Endodermal cell (in vitro differentiated cells): ENCODE measurements at places on chromosomes 2 and 18.
A peak's percentile ranks its signal among the peaks of the same experiment; 100 is the strongest.

- DNase-seq = no peak
Measured at GRCh38 chr18:45997700-45998151, 30.6 kb upstream of the EPG5 start.

DNA sequence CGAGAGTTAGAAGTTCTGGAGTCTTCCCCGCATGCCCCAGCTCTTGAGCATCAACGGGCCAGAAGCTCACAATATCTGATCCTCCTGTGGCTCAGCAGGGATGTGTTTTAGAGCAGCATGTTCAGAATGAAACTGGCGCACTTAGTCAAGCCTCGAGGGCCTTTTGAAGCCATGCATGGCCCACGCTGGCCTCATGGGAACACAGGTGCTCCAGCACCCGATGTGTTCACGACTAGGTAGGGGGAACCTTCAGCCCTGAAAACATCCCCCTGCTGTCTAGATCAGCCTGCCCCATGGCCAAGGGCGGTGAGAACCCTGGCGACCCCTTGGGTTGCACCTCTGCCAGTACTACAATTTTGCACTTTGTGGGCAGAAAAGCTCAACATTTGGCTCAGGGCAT is 32.8 kb downstream of the MSH6 start:
- DNase-seq = no peak

GRCh38 chr2:200453853-200454534 is 55.9 kb downstream of the KCTD18 start:
- DNase-seq = peak; percentile 73

DNA sequence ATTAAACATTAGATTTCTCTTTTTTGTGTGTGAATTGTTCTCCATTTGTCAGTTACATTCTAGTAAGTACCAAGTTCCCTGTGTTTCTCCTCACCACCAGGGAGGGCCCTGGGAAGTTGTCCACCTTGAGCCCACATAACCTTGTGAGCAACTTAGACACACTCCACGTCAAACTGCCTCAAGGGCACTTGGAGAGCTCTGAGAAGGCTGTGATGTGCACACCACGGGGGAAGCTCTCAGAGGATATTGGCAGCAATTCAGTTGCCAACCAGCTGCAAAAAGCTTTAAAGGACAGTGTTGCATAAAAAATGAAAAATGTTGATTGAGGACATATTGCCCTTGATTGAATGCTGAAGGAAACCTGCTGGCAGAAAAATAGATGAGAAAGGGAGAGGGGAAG is 743.6 kb downstream of the RNF144A start:
- DNase-seq = no peak

DNA sequence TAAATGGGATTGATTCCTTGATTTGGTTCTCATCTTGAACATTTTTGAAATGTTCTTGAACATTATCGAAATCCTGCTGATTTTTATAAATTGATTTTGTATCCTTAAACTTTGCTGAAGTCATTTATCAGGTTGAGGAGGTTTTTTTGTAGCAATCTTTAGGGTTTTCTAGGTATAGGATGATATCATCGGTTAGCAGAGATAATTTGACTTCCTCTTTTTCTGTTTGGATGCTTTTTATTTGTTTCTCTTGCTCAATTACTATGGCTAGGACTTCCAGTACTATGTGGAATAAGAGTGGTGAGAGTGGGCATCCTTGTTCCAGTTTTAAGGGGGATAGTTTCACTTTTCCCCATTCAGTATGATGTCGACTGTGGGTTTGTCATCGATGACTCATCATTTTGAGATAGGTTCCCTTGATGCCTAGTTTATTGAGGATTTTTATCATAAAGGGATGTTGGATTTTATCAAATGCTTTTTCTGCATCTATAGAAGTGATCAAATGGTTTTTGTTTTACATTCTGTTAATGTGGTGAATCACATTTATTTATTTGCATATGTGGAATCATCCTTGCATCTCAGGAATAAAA is 201.5 kb upstream of the ZSWIM2 start:
- DNase-seq = no peak

GRCh38 chr18:70454704-70455322 is 166.0 kb downstream of the SOCS6 start:
- DNase-seq = no peak

DNA sequence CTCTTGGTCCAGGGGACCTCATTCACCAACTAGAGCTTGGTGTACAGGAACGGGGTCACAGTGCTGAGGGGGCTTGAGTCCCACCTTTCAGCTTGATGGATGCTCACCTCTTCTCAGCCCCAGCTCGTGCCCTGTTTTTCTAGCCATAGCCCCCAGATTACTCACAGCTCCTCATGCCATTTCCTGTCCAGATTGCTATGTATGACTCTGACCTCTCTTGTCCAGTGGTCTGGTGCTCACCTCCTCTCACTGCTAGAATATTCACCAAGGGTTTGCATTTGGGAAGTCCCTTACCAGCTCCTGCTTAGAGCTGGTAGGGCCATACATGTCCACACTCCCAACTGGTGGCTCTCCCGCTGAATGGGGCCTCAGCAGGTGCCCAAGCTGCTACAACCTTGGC is 5.9 kb downstream of the LBX2 start:
- DNase-seq = no peak

GRCh38 chr2:64114912-64115277 is 29.3 kb downstream of the PELI1 start:
- no peak for DNase-seq

GRCh38 chr18:79695856-79696850 is 16.6 kb downstream of the CTDP1 start:
- no peak for DNase-seq

DNA sequence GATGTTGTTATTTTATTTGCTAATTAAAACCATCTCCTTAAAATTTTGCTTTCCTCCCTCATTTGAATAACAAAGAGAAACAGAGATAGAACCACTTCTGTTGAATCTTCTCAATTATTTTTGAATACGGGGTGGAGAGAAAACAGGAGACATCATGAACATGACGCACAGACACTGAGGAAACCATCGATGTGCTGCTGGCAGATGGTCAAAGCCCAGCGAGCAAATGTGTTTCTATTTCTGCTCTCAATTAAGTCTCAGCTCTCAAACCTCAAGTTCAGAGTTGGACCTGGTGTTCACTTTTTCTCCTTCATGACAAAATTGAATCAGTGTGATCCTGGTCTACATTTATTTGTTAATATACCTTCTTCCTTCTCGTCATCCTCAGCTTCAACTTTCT is 36.1 kb upstream of the TWIST2 start:
- DNase-seq = no peak

- no peak for DNase-seq
Measured at GRCh38 chr2:137007938-137008337, 242.6 kb downstream of the THSD7B start.
